ENCODE measurements at places on chromosomes 7 and 10.

GRCh38 chr7:37920849-37921805, 687 bp downstream of the EPDR1 start:
- no peak for DNase-seq

- no peak for DNase-seq
Observed at GRCh38 chr10:91164520-91165065, 55.9 kb upstream of the PCGF5 start.

DNA sequence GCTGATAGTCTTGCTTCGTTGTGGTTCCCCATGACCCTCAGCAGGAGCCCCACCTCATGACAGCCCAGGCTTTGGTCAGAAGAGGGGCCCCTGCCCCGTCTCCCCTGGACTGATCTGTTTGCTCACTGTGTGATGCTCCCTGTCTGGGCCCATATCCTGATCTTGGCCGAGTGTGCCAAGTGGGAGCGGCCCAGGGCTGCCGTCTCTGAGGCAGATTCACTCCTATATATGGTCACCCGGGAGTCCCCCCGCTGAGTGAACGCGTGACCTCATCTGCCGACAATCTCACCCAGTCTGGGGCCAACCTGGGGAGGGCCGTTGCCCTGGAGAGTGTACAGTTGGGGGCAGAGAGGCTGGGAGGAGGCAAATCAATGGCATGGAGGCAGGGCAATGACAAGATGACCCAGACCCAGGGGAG, 34.5 kb downstream of the PPIF start:
- DNase-seq: no peak

DNA sequence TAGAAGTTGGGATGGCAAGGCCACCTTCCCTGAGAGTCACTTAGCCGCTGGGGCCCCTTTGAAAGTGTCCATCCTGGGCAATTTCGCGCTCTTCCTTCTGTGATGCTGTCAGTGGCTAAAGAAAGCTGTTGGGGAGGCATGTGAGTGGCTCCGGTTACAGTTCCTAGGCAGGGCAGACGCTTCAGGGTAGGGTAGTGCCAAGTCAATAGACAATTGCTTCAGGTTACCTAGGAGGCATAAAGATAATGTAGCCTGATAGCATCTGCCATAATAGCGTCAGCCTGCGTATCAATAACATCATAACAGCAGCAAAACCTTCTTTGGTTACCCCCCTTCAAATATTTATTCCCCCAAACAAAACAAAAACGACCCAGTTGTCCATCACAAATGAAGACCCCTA, at the start of gene FAM107B:
Gene FAM107B, minus strand, starts transcription at position 101 of the 400 bp plus-strand sequence. CDS start 234 bp downstream, outside the sequence.
- no peak for DNase-seq

- no peak for DNase-seq
Observed at GRCh38 chr7:6057316-6058129, 26.3 kb downstream of the ANKRD61 start.

GRCh38 chr10:90589825-90590224, 268.0 kb downstream of the HTR7 start:
- no peak for DNase-seq

DNA sequence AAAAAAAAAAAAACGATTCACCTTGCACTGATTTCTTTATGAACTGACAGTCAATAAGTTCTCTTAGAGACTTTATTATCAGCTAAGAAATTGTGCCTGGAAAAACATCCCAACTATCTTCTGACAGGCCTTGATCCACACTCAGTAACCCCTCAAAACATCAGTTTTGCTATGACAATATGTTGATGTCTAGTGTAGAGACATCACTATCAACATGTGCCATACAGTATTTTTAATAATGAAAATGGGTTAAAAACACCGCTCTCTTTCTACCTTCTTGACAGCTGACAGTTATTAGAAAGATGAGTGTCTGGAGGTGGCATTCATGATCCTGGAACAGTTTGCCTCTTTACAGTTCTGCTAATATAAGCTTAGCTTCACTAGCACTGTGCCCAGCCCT, 175.8 kb upstream of the TMEM229A start:
- no peak for DNase-seq

- DNase-seq: no peak
Observed at GRCh38 chr7:106864298-106865081, 592 bp upstream of the PIK3CG start.

GRCh38 chr7:120867932-120868331, 10.0 kb upstream of the TSPAN12 start:
- no peak for DNase-seq

DNA sequence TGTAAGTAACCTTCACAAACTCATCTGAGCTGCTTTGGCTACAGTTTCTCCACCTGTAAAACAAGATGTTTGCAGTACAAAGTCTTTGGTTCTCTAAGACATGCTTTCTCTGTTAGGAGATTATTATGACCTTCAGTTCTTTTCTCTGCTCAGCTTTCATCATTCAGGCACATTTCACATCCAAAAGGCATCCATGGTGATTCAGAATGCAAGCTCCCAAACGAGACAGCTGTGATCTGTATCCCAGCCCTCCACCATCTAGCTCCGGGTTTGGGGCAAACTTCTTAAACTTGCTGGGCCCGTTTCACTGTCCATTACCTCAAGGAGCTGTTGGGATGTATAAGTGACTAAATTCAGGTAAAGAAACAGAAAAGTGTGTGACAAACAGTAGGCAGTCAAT, 95.8 kb upstream of the COL1A2 start:
- DNase-seq: no peak

GRCh38 chr7:159051916-159052315, 92.8 kb downstream of the VIPR2 start:
- no peak for DNase-seq

DNA sequence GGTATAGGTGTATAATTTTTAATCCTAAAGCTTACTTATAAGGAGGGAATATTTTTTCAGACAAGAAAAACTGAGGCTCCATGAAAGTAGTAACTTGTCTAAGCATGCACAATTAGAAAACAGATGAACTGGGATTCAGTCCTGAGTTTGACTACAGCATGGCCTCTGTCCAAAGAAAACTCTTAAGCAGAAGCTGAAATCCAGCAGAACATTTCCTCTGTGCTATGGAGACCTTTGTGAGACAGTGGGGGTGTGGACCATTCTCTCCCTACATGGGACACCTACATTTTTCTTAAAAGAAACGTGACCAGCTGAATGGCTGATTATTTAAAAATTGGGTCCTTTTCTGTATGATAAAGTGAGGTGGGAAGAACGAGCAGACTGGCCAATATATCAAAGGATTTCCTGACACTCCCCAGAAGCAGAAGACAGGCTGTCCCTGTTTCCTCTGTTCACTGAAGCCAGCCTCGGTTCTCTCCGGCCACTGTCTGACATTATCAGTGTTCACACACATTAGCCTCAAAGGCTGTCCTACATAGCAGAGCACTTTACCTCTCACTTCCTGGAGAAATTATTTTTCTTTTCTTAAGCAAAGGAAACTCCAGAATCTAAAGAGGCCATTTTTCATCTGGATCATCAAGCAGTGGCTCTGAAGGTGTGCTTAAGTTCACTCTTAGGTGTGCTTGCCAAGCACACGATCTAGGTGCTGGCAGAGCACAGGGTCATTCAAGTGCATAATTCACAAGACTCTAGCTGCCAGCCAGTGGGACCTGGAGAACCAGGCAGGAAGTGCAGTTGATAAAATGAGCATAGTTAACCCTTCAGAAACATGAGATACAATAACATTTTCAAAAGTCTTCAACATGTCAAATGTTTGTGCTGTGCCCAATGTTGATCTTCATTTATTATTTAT, 40.4 kb upstream of the KIAA1217 start:
- no peak for DNase-seq

DNA sequence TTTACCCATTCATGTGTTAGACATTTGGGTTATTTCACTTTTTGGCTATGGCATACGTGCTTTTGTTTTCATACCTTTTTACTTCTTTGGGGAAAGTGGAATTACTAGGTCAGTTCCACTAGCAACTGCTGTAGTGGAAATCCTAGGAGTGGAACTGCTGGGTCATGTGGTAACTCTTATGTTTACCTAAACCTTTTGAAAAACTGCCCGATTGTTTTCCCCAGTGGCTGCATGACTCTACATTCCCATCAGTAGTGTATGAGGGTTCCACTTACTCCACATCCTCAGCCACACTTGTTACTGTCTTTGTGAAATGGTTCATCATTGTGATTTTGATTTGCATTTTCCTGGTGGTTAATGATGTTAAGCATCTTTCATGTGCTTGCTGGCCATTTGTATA, 82.3 kb downstream of the TAX1BP1 start:
- no peak for DNase-seq

- no peak for DNase-seq
Observed at GRCh38 chr7:5302577-5302976, 19.8 kb downstream of the SLC29A4 start.

DNA sequence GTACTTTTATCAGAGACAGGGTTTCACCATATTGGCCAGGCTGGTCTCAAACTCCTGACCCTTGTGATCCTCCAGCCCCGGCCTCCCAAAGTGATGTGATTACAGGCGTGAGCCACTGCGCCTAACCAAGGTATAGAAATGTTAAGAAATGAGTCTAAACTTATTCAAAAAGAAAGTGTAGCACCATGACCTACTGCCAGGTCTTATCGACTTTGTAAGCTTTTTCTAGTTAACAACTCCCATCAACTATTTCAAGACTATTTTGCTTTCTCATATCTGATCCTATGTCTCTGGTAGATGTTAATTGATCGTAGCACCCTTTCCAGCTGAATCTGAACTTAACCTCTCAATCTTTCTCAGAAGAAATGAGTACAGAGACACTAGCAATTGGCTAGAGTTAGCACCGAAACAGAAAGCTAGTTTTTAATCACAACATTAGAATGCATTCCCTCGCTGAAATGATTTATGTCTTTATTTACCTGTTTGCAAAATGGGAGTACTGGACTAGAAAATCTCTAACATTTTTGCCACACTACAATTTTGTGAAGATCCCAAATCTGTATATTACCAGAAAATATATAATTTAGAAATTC, 114.0 kb upstream of the HGF start:
- no peak for DNase-seq

DNA sequence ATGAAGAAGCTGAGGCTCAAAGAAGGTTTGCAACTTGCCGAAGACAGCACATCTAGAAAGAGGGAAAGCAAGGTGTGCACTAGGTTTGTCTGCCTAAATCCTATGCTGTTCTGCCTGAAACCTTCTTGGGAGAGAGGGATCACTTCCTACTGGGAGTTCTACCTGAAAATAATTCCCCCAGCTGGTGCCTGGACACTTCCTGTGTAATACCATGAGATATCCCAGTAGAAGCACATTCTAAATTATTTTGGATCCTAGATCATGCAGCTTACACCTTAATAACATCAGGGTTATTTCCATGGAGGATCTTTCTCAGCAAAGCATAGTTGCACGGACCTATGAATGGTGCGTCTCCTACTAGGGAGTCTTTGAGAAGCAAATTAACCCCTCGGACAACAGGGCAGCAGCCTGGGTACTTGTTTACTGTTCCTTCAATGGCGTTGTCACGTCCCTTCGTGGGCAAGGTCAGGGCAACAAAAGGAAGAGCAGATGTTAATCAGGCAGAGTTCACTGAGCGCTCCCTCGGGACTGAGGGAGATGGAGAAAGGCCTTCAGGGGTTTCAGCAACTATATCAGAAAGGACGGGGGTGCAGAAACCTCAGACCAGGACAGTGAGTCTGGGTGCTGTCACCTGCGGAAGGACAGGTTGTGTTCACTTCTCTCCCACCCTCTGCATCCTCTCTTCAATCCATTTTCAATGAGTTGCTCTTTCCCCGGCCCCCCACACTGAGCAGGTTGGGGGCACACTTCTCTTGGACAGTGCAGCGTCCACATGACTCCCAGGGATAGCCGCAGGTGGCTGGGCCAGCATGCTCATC, 44.0 kb downstream of the OAT start:
- no peak for DNase-seq

DNA sequence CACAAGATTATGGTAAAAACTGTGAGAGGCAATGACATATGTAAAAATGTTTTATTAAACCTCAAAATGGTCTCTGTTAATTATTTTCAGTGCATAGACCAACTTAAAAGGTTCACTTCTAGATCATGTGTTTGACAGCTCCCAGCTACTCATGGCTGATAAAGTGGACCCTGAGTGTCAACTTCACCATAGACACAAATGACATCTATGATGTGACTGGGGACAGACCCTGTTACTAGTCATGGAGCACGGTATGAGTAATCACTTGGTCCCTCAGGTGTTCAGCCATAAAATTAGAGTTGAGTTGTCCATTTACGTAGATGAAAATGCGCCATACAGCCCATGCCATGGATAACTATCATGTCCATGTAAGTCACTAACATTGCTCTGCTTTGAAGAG, 199.8 kb downstream of the ZNF365 start:
- DNase-seq: no peak

- no peak for DNase-seq
Observed at GRCh38 chr7:103679151-103680132, 233.4 kb upstream of the SLC26A5 start.

GRCh38 chr7:74398426-74398825, 55.3 kb upstream of the GTF2IRD1 start:
- DNase-seq: no peak

GRCh38 chr10:126185676-126186447, 202.4 kb downstream of the ADAM12 start:
- no peak for DNase-seq

DNA sequence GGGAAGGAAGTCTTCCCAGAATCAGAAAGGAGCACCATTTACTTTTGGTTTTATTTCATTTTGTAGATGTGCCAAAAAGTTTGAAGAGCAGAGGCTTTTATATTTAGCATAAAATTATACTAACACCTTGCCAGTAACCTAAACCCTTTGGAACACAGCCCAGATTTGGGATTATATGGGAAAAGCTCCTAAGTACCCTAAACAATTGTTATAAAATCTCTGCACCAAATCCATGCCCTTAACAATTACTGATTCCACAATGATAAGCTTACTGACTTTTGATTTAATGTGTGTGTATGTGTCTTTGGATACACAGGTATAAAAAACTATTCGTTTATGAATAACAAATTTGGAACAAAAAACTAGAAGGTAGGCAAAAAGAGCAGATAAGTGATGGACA, 39.0 kb upstream of the TMEM229A start:
- no peak for DNase-seq

GRCh38 chr7:36851382-36851781, 127.1 kb upstream of the AOAH start:
- DNase-seq: no peak

GRCh38 chr7:155874010-155874409, 61.7 kb upstream of the SHH start:
- DNase-seq: no peak

GRCh38 chr10:129509835-129510234, 42.8 kb downstream of the MGMT start:
- no peak for DNase-seq

DNA sequence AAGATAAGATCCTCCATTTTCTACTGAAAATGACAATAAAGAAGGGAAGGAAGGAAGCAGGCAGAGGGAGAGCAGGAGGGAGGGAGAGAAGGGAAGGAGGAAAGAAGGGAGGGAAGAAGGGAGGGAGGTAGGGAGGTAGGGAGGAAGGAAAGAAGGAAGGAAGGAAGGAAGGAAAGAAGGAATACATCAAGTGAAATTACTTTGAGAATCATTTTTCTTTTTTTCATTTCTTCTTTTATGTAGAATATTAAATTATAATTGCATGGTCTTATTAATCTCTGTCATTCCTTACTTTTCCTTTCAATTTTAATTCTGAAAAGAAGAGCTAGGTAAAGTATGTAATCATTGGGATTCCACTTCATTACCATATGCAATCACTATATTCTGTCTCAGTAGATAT, 97.8 kb downstream of the PLXDC2 start:
- no peak for DNase-seq

GRCh38 chr10:6022660-6023059, 39.5 kb downstream of the IL2RA start:
- no peak for DNase-seq

GRCh38 chr7:95527776-95528250, 42.1 kb downstream of the ASB4 start:
- DNase-seq: no peak

- DNase-seq: no peak
Observed at GRCh38 chr10:23053036-23053435, 42.3 kb upstream of the MSRB2 start.

GRCh38 chr10:51384971-51385370, 310.7 kb downstream of the PRKG1 start:
- no peak for DNase-seq

All from renal cortex interstitium (tissue), 15 donors.